ENCODE measurements at places on chromosomes 12 and 14. TPM values are rescaled to one million over a fixed set of nuclear protein-coding genes. Genes with fewer than 3 reads are reported as not detected.

DNA sequence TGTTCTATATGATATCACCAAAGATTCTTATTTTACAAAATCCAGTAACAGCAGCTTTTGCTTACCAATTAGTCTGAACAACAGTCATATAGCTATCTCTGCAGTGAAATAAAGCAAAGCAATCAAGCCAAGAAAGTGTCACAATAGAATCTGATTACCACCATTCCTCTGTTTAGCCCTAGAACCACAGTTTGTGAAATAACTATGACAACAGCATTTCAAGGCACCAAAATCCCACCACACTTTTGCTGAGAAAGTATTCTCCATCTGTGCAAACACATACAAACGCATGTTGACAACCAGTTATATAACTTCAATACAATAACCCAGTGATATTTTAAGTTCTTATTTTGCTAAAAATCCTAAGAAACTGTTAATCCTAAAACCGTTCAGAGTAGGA, 7.4 kb downstream of the PPP1R13B start:
- no peak for DNase-seq

The RNASE1 gene
- 171 TPM for total RNA-seq

- DNase-seq = no peak
These were observed 25.1 kb downstream of the ANKS1B start for GRCh38 chr12:99959549-99960170.

The TMEM119 gene
- 3.4 TPM for total RNA-seq

The RGS6 gene
- total RNA-seq = 22.4 TPM

- DNase-seq = no peak
These were observed 278.1 kb upstream of the FAR2 start for GRCh38 chr12:28870839-28871440.

All from cardiac septum (tissue), 1 donor.